ENCODE measurements at places on chromosomes 5 and 9. TPM values are rescaled to one million over a fixed set of nuclear protein-coding genes. Genes with fewer than 3 reads are reported as not detected.

DNA sequence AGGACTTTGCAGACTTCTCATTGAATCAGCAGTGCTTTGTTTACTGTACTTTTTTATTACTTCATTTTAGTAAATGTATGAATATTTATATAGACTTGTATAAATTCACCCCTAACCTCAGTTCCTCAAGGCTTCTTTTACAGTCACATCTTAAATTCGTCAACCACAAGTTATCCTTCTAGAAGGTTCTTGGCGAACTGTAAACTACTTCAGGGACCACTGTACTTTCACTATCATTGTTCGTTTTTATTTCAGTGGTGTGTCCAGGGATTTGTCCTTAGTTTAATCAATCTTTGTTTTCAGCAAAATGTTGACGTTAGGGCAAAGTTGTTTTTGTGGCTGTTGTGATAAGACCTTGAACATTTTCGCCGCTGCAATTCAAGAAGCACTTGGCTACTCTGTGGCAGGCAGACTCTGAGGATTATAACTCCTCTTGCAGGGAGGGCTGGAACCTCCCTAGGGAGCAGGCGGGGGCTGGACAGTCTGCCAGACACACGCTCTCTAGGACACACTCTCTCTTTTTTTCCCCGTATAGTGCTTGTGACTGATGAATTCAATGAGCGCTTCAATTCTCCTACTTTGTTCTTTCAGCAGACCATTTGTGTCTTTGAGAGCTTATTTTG, 252.8 kb downstream of the FBXL7 start:
- no peaks in the 10 kb centered on the region for H3K27me3 ChIP-seq
- H3K4me3 ChIP-seq: no peak overlapping the region
- DNase-seq: peak; percentile 77
- peaks cover 10% of the 10 kb centered on the region for H3K4me1 ChIP-seq
- H3K36me3 ChIP-seq: no peaks in the 10 kb centered on the region
- H3K27ac ChIP-seq: no peak overlapping the region

GRCh38 chr9:116450378-116451139, 236.5 kb upstream of the TRIM32 start:
- H3K27ac ChIP-seq: no peak overlapping the region
- no peaks in the 10 kb centered on the region for H3K36me3 ChIP-seq
- H3K4me3 ChIP-seq: no peak overlapping the region
- H3K4me1 ChIP-seq: no peaks in the 10 kb centered on the region
- no peak for DNase-seq

Gene HARS2
- 32.1 TPM for total RNA-seq

GRCh38 chr9:75041041-75041440, 12.9 kb upstream of the CARNMT1 start:
- H3K27me3 ChIP-seq: no peaks in the 10 kb centered on the region
- H3K27ac ChIP-seq: no peak overlapping the region
- H3K36me3 ChIP-seq: no peaks in the 10 kb centered on the region
- H3K4me3 ChIP-seq: no peak overlapping the region

Gene C9orf153
- 0.28 TPM for total RNA-seq

Data from adrenal gland (tissue), 19 donors.